ENCODE measurements at places on chromosomes 3 and 15.

- no peak for DNase-seq
Measured at GRCh38 chr3:186316666-186317260, 45.3 kb downstream of the DGKG start.

DNA sequence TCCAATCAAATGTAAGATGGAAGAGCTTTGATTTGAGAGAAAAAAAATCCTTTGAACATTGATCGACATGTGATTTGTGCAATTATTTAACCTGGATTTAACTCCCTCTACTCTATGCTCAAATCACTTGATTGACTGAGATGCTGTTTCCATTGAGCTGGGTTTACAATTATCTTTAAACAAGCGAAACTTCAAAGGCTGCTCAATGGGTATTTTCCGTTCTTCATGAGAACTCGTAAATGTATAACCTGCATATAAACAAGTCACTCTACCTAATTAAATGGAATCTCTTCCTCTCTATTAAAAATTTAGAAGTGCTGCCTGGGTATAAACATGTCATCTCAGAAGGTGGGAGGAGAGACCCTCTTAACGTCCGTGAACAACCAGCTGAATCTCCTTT lies 71.9 kb downstream of the ANXA2 start:
- no peak for DNase-seq

- no peak for DNase-seq
Measured at GRCh38 chr3:182937293-182938051, 42.9 kb downstream of the DCUN1D1 start.

DNA sequence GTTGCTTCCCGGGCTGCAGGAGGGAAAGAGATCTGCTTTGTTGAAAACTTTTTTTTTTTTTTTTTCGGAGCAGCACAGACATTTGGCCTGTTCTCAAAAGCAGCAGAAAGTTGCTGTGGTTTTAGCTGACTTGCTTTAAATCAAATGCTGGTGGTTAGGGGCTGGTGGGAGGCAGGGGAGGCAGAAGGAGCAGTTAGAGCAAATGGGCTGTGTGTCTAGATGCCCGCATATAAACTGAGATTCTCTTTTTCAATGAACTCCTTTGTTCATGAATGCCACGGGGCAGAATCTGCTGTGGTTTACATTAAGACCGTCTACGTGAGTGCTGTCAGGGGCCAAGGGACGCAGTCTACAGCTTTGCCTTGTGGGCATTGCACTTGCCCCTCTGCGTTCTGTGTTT lies 95.9 kb downstream of the FLNB start:
- no peak for DNase-seq

GRCh38 chr3:123725652-123726400 lies 141.0 kb upstream of the HACD2 start:
- no peak for DNase-seq

DNA sequence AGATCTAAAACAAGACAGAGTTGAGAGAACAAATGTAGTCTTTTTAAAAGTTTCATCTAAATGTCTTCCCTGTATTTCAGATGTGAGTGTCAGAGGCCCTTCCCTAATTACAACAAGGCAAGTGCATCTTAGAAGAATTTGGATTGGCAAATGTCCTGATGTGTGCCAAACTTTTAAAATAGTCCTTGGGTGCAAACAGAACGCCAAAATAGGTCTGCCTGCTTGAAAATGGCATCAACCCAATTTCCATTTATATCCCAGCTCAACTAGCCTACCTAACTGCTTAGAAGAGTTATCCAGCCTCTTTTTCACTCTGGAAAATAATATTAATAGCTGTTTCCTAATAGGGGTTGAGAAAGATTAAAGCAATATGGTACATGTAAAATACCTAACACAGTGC lies 311.8 kb upstream of the ARRDC4 start:
- no peak for DNase-seq

DNA sequence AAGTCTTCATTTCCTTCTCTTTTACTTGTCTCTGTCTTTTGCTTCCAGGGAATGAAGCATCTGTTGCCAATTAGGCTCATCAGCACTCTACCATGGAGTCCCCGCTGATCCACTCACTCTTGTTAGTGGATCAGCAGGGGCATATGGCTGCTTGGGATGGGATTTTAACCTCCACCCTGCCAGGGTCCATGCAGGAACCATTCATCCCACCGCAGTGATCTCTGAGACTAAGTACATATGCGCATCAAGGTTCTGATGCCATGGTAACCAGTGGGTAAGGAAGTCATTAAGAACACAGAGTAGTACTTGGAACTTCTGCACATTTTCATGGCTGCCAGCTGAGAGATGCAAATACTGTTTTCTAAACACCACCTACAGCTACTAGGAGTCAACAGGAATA lies 374.0 kb upstream of the ALCAM start:
- no peak for DNase-seq

GRCh38 chr3:147354623-147355022 lies 51.7 kb downstream of the ZIC4 start:
- DNase-seq = no peak

- DNase-seq = peak; percentile 12
Measured at GRCh38 chr3:184345317-184346144, 8.1 kb downstream of the FAM131A start.

- no peak for DNase-seq
Measured at GRCh38 chr15:48898446-48898845, 20.5 kb downstream of the EID1 start.

DNA sequence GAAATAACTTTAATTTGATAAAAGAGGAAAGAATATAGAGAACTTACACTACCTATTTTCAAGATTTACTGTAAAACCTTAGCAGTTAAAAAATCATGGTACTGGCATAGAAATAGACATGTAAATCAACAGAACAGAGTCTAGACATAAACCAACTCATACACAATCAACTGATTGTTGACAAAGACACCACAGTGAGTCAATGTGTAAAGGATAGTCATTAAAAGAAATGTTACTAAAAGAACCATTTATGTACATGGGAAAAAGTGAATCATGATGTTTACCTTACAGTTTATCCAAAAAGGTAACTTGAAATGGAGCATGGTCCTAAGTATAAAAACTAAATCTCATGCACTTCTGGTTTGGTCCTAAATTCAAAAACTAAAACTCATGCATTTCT lies 847.4 kb downstream of the IGSF11 start:
- no peak for DNase-seq

DNA sequence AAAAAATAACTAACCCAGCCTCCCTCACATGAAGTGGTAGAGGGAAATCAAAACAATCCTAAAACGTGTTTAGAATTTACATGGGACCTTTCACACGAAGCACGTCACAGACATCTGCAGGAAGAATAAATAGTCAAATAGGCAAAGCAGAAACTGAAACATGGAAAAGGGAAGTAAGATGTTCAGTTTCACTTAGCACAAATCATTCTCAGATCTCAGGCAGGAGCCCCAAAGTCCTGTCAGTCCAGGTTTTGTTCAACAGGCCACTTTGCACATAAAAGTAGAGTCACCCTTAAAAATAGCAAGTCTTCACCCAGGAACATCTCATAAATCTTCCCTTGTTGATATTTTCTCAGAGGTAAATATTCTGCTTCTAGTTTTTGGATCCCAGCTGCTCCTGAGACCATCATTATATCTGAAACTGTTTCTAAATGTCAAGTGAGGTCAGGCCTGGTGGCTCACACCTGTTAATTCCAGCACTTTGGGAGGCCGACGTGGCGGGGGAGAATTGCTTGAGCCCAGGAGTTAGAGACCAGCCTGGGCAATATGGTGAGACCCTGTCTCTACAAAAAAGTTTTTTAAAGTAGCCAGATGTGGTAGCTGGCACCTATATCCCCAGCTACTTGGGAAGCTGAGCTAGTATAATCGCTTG lies 1.9 kb downstream of the RUBCN start:
- no peak for DNase-seq

DNA sequence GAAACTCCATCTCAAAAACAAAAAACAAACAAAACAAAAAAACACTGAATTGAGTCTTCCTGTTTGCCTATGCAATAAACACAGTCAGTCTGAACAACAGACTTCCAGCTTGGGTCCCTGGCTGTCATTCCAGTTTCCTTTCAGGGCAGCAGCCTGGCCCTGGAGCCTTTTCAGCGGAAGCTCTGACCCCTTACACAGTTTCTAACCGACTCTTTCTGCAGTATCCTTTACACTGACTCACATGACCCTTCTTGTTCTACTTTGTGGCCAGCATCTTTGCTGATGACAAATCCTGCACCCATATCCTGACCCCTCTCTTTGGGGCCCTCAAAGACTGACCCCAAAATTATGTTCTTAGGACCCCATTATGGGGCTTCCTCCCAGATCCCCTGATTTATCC lies 38.3 kb upstream of the INO80 start:
- no peak for DNase-seq

Data from NCI-H1105 (cell line).